ENCODE measurements at places on chromosomes 2 and 18.

DNA sequence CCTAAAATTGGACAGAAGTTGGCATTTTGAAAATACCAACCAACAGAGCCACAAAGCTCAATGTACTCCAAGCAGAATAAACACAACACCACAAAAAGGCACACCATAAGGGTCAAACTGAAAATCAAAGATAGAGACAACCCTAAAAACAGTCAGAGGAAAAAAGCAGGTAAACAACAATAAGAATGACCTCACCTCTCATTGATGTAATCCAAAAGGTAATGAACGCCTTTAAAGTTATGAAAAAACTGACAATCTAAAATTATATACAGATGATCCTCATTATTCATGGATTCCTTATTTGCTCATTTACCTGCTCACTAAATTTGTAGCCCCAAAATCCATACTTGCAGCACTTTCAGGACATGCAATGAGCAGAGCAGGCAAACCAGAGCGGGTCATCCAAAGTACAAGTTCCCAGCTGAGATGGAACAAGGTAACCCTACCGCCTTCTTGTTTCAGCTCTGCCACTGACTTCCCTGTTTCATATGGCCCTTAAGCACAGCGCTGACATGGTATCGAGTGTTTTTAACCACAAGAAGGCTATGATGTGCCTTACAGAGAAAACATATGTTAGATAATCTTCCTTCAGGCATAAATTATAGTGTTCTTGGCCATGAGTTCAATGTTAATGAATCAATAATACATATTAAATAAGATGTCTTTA lies 17.0 kb downstream of the RTN4 start:
- DNase-seq: no peak

DNA sequence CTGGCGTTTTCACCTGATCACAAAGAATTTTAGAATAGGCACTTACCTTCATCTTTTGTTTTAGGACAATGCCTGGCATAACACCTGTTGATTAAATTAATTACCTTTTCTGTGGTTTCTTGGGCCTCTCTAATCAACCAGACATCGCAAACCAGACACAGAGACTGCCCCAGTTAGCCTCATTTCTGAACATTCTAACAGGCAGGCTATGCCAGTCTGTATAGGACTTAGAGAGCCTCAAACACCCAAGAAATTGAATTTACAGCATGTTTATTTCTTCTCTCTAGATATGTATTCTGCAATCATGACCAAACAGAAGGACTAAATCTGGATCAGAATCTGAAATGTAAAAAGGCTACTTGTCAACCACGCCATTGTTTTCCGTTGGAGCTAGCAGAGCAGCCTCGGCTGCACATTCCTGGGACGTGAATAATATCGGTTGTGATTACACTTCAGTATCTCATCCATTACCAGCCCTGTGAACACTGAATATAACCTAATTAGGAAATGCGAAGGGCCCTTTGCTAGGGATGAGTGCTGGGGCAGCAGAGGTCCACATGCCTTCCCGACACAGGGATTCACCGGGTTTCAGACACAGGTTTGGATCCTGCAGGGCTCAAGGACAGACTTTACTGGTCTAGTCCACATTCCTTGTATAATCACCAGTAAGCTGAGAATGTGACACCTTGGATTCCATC lies 17.5 kb upstream of the CDC42EP3 start:
- peak; percentile 92 for DNase-seq

DNA sequence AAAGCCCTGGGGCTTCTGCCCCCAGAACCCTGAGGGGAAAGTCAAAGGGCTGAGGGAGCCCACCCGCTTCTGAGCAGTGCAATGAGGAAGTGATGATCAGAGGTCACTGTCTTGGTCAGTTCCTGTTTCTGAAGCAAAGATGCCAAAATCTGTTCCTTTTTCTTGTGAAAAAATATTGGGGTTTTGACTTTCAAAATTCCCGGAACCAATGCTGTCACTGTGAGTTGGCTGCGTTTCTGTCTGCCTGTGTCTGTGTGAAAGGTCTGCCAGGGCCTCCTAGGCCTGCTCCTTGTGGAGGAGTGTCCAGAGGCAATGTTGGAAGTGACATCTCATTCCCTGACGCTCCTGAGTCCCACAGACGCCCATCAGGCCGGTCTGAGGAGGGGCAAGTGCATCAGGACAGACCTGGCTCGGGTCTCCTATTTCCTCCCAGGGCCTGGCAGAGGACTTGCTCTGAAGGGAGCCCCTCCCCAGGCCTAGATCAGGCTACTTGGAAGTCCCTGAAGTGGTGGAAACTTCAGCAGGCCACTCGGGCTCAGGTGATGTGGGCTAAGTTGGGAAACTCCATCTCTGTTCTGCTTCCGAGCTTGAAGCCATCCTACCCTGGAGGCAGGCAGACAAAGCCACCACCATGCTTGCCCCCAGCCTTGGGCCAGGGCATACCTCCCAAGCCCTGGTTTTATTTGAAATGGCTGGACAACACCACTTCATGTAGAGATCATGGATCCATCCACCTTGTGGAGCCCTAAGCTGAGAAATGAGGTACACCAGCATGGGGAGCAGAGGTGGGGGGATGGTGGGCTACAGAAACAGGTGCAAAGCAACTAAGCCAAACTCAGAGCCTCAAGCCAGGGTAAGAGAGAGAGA lies 51.0 kb downstream of the PKDCC start:
- DNase-seq: peak; percentile 27

DNA sequence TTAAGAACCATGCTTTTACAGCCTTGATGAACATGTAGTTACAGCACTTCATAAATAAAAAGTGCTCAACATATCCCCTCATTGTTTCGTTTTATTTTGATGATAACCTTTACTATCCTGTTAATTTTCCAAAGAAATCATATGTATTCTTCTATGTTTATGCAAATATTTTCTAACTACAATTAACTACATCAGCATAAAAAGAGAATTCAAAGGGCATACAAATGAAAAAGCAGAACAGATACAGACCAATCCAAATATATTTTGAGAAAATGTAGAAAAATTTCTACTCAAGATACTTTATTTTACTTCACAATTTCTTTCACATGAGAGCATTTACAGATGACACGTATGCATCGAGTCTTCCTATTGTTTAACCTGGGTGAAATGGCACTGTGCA lies 69.1 kb downstream of the MBD2 start:
- DNase-seq: no peak

GRCh38 chr2:4134551-4135550 lies 431.5 kb downstream of the DCDC2C start:
- DNase-seq: no peak

GRCh38 chr2:72934683-72935610 lies 17.6 kb downstream of the EMX1 start:
- DNase-seq: no peak

GRCh38 chr18:55261253-55261652 lies 302.0 kb upstream of the CCDC68 start:
- no peak for DNase-seq

DNA sequence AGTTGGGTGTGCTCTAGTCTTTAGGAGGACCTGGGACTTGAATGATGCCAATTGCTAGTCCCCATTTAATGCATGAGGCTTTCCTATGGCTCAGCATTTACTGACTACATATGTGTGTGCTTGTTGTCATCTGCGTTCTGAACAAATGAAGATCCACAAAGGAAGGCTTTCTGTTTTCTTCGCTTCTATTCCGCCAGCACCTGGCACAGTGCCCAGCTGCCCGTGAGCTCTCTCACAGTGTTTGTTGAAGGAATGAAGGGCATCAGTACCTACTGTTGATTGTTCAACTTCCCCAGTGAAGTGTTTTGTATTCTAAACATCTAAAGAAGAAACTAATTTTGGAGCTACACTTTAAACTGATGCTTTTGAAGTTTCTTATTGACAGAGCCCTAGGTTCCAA lies 122.4 kb upstream of the LINC00305 start:
- DNase-seq: no peak

- DNase-seq: no peak
Observed at GRCh38 chr2:147485210-147485851, 359.5 kb upstream of the ACVR2A start.

GRCh38 chr2:174492963-174493431 lies 6.2 kb upstream of the GPR155 start:
- DNase-seq: no peak

GRCh38 chr2:228599297-228599696 lies 417.8 kb upstream of the SPHKAP start:
- no peak for DNase-seq

GRCh38 chr18:22253676-22254075 lies 84.3 kb downstream of the GATA6 start:
- DNase-seq: no peak

DNA sequence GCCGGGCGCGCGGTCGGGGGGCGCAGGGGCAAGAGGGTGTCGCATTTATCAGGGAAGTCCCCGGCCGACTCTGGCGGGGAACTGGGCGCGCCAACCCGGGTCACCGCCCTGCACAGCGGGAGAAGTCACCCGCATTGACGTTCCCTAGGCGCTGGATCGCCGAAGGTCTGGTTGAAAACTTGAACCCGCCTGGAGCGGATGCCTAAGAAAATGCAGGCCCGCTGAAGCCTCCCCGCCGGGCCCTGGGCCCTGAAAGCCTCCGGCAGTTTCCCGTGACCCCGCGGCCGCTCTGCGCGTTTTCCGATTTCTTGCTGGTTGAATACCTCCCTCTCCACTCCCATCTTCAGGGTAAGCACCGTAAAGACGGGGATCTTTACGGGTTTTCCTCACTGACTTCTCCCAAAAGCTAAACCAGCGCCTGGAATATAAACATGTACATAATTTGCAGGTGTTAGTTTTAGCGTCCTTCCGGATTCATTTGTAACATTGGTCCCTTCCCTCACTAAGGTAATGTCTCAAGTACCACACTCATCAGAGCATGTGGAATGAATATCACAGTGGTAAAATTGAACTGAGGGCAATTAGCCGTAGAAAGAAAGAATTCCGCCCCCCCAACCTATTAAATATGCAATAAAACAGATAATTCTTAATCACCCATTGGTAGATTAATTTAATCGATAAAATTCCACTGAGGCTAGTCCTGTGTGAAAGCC lies 675 bp upstream of the SPIRE1 start:
- peak; percentile 47 for DNase-seq

DNA sequence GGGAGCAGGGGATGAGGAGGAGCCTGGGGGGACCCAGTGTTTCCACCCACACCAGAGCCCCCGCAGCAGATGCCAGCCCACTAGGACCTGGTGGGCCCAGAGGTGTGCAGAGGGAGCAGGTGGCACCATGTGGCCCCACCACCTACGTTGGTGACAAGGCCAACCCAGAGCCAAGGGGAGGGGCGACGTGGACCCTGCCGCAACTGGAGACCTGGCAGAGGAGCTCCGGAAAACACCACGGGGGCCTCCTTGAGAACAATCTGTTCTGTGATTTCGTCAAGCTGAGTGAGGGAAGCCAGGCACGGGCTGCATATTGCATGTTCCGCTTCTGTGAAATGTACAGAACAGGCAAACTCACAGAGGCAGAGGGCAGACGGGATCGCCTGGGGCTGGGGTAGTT lies 49.1 kb upstream of the GPC1 start:
- DNase-seq: no peak

DNA sequence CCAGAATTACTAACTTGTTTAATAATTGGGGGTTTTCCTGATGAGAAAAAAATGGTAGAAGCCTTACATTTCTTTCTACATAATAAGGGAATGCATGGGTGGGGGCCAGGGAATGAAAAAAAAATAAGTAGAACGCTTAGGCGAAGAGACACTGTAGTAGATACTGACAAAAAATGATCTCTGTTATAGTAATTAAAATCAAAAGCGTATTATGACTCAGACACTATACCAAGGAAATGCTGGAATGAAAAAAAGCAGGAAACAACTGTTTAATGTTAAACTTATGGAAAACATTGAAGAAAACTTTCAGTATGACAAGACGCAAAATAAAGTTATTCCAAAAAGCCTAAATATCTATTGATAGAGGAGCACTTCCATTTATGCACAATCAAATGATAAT lies 42.9 kb downstream of the PRPF40A start:
- DNase-seq: no peak

- no peak for DNase-seq
Observed at GRCh38 chr18:75654851-75655751, 227.6 kb upstream of the SMIM21 start.

- DNase-seq: no peak
Observed at GRCh38 chr18:68722821-68723220, 7.9 kb upstream of the TMX3 start.
